ENCODE measurements at places on chromosomes 16 and 17.
A peak's percentile ranks its signal among the peaks of the same experiment; 100 is the strongest.

DNA sequence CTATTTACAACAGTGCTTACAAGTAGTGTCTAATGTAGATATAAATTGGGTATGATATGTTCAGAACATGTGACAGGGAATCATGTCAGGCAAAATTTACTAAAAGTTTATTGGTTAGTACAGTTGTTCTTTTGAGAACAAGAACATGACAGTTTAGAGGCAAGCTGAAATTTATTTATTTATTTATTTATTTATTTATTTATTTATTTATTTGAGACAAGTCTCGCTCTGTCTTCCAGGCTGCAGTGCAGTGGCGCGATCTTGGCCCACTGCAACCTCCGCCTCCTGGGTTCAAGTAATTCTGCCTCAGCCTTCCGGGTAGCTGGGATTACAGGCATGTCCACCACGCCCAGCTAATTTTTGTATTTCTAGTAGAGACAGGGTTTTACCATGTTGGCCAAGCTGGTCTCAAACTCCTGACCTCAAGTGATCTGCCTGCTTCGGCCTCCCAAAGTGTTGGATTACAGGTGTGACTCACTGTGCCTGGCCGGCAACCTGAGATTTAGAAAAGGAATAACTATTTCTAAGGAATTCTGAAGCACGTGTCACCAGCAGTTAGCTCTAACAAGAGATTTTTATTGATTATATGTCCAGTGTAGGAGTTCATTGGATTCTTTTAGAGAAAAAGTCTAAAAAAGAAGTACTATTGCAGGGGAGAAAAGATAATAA lies 24.9 kb downstream of the MRTFB start:
- DNase-seq: no peak

GRCh38 chr17:49110509-49110908 lies 22.1 kb upstream of the B4GALNT2 start:
- no peak for DNase-seq

DNA sequence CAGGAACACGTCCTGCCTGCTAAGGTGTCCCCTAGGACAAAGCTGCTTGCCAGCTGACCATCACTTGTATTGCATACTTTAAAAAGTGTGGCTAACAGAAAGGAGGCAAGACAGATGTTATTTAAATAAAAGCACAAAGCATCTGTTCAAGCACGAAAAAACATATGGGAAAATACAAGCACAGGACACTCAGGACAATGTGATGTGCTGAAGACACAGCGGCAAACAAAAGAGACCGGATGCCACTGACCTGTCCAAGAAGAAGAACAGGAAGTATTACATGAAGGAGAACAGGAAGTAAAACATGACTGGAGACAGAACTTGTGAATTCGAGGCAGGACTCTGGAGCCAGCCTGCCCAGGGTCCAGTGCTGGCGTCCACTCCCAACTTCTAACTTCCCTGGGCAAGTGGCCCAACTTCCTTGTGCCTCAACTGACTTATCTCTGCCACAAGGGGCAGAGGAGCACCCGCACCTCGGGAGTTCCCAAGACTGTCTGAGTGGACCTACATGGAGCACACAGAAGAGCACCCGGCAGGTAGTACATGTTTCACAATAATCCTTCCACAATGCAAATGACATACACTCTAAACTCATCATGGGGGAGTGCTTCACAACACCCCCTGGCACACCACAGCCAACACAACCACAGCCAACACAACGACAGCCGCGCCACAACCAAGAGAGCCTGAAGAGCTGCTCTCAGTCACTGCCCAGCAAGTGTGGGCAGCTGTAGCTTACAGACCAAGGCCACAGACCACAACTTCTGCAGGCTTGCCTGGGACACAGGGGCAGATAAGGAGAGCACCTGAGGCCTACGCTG lies 36.6 kb downstream of the ANKRD11 start:
- DNase-seq: no peak

- peak; percentile 73 for DNase-seq
These were observed 5.3 kb upstream of the CDR2L start for GRCh38 chr17:74981979-74982662.

DNA sequence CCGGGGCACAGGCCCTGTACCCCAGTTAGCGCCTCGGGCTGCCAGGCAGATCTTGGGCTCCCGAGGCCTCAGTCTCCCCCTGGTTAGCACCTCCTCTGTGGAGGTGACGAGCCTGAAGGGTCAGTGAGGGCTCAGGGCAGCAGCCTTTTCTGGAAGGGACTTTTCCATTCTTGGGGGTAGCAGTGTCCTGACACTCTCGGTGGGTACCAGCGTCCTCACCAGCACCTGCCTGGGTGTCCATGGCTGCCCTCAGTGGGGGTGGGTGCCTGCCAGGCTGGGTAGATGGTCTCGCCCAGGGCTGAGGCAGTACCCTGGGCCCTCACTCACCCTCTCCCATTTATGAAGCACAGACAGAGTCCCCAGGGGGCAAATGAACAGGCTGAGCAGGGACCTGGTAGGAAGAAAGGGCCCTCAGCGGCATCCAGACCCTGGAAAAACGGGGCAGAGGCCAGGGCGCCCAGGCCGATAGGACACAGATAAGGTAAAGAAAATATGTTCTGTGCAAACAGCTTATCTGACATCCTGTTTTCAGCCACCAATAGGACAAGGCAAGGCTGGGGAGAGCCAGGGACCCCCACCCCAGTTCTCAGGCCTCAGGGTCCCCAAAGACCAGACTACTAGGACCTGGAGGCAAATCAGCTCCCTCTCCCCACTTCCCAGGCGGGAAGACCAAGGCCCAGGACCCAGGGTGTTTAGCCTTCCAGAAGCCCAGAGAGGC lies 50.9 kb downstream of the ZFPM1 start:
- no peak for DNase-seq

DNA sequence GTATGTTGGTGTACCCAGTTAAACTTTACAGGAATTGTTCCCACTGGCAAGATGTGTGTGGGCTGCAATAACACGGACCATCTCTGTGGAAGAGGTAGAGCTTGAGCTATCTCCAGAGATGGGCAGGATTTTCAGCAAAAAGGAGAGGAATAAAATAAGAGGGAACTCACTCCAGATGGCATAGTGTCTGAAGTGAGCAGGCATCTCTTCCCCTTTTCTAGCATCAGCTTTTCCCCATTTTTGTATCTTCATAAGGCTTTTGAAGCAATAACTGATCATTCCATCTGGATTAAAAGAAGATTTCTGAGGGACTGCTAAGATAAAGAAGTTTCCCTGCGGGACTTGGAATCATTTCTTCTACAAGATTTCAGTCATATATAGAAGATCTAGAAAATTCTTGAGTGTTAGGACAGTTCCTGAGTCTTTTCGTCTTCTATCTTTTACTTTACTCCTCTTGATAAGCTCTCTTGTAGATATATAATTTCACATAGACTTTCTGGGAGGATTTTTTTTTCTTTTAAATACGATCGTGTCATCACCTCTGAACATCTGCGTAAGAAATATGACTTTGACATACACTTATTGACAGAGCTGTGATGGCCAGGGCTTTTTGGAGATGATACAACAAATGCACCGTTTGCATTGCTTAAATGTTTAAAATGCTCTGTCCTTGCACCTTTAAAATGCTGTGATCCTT lies 2.1 kb downstream of the CPD start:
- no peak for DNase-seq

All from right lung (tissue), 10 donors.